Right lung (tissue), 10 donors: ENCODE measurements at places on chromosomes 2 and 18. TPM values are rescaled to one million over a fixed set of nuclear protein-coding genes. Genes with fewer than 3 reads are reported as not detected.

The TUBA3E gene
- 0.09 TPM for polyA plus RNA-seq

The B4GALT6 gene
- 15.7 TPM for polyA plus RNA-seq

The UPP2 gene
- 0.29 TPM for polyA plus RNA-seq

The GNAL gene
- 2.1 TPM for polyA plus RNA-seq

The RTP5 gene
- not detected for polyA plus RNA-seq

The TRPM8 gene
- 0.28 TPM for polyA plus RNA-seq

The RNPEPL1 gene
- polyA plus RNA-seq: 28.4 TPM

The EN1 gene
- not detected for polyA plus RNA-seq

The ST6GAL2 gene
- 6.6 TPM for polyA plus RNA-seq

The RAB31 gene
- 31.2 TPM for polyA plus RNA-seq

The IL36G gene
- polyA plus RNA-seq: 0.46 TPM

The CDH19 gene
- 0.12 TPM for polyA plus RNA-seq

The BOLL gene
- not detected for polyA plus RNA-seq

The STPG4 gene
- polyA plus RNA-seq: 0.13 TPM

The UGT1A6 gene
- not detected for polyA plus RNA-seq

The MEP1B gene
- polyA plus RNA-seq: 0.46 TPM

The MYO7B gene
- polyA plus RNA-seq: 1.1 TPM

- no peak for DNase-seq
Measured at GRCh38 chr2:30271301-30271700, 40.0 kb downstream of the LBH start.

GRCh38 chr2:157691695-157692094 lies 63.0 kb upstream of the ACVR1C start:
- no peak for DNase-seq

GRCh38 chr18:27652480-27653121 lies 467.5 kb upstream of the CHST9 start:
- no peak for DNase-seq

DNA sequence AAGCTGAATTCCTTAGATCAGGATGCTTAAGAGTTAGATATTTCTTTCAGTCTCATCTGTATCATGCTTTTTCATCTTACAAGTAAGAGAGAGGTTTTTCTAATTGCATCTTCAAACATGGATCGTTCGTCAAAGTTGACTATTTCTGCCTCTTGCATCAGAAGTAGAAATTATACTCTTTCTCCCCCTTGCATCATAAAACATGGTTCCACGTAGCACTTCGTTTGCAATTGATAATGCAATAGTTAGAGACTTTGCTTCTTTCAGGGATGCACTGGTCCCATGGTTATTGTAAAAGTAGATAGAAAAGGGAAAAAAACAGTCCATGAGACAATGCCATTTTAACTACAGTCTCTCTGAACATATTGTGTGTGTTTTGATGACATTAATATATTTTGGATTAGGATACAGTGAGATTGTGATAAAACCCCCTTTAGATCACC lies 75.1 kb upstream of the PARD3B start:
- DNase-seq: no peak

DNA sequence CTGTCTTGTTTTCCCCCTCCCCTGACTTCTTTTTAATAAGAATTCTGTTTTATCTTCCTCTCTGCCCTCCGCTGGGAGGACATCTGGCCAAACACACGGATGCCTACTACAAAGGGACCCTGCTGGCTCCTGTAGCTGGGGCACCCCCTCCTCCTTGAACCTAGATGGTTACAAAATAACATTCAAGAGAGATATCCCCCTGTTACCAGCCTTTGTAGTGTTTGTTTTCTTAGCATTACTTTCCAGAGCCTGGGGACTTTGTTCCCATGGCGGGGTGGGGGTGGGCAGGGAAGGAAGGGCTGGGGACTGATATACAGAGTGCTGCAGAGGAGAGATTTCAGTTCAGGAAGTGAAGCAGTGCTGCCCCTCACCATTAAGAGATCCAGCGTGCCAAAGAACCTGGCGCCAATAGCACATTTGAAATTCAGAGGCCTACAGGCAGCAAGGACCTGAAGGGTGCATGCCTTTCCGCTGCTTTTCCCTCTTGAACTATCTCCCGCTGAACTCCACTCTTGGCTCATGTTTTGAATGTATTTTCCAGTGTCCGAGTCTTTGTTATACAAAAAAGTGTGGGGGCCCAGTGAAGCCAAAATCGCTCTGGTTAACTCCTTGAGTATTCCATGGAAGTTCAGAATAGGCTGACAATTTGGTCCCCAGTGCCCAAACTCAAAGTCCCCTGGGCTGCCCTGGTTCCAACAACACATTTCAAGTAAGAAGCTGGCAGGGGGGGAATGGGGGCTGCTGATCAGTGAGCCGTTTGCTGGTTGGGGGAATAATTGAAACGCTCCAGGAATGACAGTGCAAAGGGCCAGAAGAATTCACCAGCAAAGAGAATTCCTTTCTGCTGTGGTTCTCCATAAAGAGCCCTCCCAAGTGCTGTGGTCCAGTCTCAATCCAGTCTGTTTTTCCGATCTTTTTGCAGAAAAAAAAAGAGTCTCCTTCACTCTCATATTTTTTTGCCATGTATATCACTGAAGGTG lies 94.8 kb upstream of the THOC1 start:
- DNase-seq: no peak

DNA sequence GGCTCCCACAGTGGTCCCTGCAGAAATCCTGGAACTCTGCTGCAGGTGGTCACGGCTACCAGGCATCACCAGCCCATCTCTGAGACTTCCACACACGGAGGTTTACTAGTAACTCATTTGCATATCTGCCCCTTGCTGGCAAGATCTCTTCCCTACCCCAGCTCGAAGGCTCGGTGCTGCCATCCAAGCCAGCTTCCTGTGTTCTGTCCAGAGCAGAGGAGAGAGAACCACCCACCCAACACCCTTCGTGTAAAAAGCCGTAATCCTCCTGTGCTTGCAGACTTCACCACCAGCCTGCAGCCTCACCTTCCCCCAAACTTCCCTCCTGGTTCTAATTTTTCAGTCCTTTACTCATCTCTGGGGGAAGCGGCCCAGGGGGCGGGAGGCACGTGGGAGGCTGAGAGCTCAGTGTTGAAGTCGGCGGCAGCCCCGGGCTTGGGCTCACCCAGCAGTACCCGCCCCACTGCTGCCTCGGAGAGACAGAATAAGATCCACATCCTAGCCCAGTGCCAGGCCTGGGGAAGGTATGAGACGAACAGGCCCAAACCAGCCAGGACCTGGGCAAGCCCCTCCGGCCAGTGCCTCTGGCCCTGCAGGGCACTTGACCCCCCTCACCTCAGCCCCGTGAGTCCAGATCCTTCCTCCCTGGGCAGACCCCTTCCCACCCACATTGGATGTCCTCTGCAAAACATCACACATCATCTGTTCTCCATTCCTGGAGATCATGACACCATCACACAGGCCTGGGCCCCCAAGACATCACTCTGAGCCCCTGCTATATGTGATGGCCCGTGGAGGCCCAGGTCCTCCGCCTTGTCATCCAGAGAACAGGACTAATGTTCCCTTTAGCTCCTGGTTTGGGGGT lies 145.8 kb upstream of the ID2 start:
- DNase-seq: no peak

- DNase-seq: no peak
Measured at GRCh38 chr2:151623631-151624030, 110.6 kb downstream of the NEB start.

- no peak for DNase-seq
Measured at GRCh38 chr2:222057347-222058073, 241.3 kb downstream of the PAX3 start.

GRCh38 chr2:237625216-237625705 lies 2.1 kb upstream of the LRRFIP1 start:
- no peak for DNase-seq

GRCh38 chr2:85458601-85459563 lies 40.4 kb downstream of the SH2D6 start:
- DNase-seq: no peak

DNA sequence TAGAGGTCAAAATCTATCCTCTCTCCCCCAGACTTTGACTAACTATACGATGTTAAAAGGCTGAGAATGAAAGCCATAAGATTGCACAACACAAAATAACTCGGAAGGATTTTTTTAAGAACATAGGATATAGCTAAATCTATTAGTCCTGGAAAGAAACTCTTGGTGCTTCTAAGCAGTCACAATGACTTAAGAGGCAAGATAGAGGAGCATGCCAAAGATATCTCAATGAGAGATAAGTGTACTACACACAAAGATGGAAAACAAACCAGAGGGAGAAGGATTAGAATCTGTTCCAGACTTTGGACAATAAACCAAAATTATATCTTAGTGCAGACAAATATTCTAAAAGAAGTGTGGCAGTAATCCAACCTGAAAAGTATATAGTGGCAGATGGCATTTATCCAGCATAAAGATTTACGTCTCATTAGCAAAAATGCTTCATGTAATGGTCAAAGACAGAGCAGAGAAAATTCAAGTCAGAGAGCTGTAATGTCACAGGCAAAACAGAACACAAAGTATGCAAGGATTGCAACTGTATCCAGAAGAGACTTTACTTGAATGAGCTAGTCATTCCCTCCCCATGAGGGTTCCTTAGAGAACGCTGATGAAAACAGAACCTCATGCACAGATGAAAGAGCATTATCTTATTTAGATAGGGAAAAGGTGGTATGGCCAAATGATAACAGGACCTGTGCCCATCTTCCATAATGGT lies 28.8 kb upstream of the EVA1A start:
- peak; percentile 32 for DNase-seq

DNA sequence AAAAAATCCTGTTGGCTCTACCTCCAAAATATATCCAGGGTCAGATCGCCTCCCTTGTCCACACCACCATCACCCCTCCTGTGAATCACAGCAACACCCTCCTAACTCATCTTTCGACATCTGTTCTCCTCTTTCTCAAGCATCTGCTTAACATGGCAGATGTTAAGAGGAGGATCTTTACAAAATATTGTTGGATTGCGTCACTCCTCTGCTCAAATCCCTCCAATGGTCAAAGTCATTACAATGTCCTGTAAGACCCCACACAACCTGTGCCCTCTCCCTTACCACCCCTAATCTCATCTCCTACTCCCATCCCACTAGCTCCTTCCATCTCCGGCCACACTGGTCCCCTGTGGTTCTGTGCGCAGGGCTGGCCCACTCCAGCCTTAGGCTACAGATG lies 36.8 kb upstream of the GBX2 start:
- DNase-seq: no peak

DNA sequence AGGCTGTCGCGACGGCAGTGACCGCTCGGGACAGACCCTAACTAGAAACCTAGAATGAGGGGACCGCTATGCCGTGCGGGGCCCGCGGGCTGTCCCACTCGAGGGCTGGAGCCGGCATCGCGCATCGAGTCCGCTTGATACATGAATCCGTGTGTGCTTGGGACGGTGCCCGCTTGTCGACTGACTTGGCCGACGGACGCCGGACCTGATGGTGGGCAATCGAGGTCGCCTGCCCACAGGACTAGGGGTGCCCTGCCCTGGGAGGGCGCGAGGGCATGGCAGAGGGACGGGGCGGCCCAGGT lies 749 bp upstream of the PTMA start:
- peak; percentile 73 for DNase-seq

- DNase-seq: no peak
Measured at GRCh38 chr18:34225218-34225553, 473 bp upstream of the NOL4 start.

GRCh38 chr2:184444217-184444616 lies 154.1 kb upstream of the ZNF804A start:
- no peak for DNase-seq

DNA sequence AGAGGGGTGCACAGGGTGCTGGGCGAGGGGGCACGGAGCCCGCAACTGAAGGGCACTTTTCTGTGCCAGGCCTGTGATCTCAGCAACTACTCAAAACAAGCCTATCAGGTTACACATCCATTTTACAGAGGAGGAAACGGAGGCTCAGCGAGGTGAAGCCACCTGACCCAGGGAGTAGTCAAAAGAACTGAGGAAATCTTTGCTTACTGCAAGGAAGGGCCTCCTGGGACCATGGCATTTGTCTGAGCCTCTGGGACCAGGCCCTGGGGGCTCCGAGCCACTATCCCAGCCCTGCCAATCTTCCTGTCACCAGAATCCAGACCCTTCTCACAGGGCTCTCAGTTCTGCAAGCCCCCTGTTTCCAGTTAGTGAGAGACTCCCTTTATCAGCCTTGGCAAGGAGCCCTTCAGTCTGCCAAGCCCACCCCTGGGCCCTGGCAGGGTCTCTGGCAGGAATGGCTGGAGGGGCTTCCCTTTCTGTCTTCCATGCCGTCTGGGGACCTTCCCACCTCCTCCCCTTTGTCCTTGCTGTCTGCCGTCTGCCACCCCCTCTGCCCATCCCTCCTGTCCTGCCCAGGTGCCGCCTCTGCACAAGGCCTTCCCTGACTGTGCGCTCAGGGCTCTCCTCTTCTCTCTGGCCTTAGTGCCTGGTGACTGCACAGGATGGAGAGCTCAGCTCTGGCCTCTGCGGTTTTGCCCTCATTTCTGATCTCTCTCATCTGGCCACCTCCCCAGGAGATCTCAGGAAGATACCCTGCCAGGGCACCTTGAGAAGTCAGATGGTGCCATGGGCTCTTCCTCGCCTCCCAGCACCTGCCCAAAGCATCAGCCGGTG lies 194.7 kb upstream of the GLI2 start:
- no peak for DNase-seq

- DNase-seq: no peak
Measured at GRCh38 chr2:197982565-197982964, 178.2 kb downstream of the PLCL1 start.

GRCh38 chr2:112032224-112032586 lies 22.9 kb upstream of the TMEM87B start:
- DNase-seq: no peak

GRCh38 chr2:229679393-229680125 lies 34.8 kb downstream of the DNER start:
- no peak for DNase-seq

GRCh38 chr18:36481935-36482334 lies 184.4 kb downstream of the FHOD3 start:
- no peak for DNase-seq

DNA sequence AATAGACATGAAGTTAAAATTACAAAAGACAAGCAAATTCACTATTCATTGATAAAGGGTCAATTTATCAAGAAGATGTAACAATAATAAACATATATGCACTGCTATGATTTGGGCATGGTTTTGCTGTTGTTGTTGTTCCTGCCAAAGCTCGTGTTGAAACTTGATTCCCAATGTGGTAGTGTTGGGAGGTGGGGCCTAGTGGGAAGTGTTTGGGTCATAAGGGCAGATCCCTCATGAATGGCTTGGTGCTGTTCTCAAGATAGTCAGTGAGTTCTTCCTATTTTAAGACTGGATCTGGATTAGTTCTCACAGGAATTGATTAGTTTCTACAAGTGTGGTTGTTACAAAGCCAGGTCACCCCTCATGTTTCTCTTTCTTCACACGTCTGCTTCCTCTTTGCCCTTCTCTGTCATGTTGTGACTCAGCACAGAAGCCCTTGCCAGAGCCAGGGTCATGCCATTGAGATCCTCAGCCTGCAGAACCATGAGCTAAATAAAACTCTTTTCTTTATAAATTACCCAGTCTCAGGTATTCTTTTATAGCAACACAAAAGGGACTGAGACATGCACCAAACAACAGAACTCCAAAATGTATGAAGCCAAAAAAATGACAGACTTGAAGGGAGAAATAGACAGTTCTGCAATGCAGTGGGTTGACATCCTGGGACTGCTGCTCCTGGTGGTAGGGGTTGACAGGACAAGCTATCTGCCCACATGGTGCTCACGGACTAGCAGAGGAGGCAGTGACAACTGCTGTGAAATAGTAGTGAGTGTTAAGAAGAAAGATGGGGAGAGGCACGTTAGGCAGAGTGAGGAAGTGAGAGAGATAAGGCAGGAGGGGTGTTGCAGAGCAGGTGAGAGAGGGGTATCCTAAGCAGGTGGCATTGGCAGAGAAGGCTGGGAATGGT lies 18.6 kb upstream of the SKA1 start:
- no peak for DNase-seq
